H7 (cell line): ENCODE measurements at places on chromosomes 2 and 18. TPM values are rescaled to one million over a fixed set of nuclear protein-coding genes. Genes with fewer than 3 reads are reported as not detected.

Gene ZSWIM2
- total RNA-seq = not detected in 2 replicates

Gene ACVR1C
- 0.14 and 1.0 TPM in 2 replicates for total RNA-seq

Gene PCARE
- not detected in 2 replicates for total RNA-seq

Gene KLF7
- 19.9 and 21.6 TPM in 2 replicates for total RNA-seq

Gene UGT1A4
- 0.07 TPM in 1 of 2 replicates, not detected in the other for total RNA-seq

Gene EMX1
- total RNA-seq = 0.28 and 1.6 TPM in 2 replicates

Gene TAF1B
- 27.9 and 33.2 TPM in 2 replicates for total RNA-seq

Gene UPP2
- total RNA-seq = not detected in 2 replicates

Gene SLC4A5
- total RNA-seq = 0.90 and 1.1 TPM in 2 replicates

Gene PTH2R
- 0.03 and 0.15 TPM in 2 replicates for total RNA-seq

Gene MC5R
- 0.37 TPM in 1 of 2 replicates, not detected in the other for total RNA-seq

Gene PPP4R3B
- 23.5 and 26.8 TPM in 2 replicates for total RNA-seq

Gene DCAF17
- total RNA-seq = 15.1 and 22.9 TPM in 2 replicates

Gene ATIC
- 36.6 and 41.0 TPM in 2 replicates for total RNA-seq

Gene NPAS2
- total RNA-seq = 0.26 and 0.42 TPM in 2 replicates

Gene CCDC74A
- 12.5 and 20.7 TPM in 2 replicates for total RNA-seq

Gene UGT1A10
- total RNA-seq = not detected in 2 replicates

Gene C1QL2
- total RNA-seq = 0.28 and 0.59 TPM in 2 replicates

Gene CD302
- total RNA-seq = 0.33 and 1.2 TPM in 2 replicates

Gene PPP1R1C
- total RNA-seq = 0.89 and 1.3 TPM in 2 replicates

Gene CREG2
- 0.03 and 0.15 TPM in 2 replicates for total RNA-seq

Gene WDR35
- total RNA-seq = 12.4 and 15.4 TPM in 2 replicates

Gene ZNF516
- total RNA-seq = 41.8 and 53.9 TPM in 2 replicates

Gene CSRNP3
- 3.0 and 4.3 TPM in 2 replicates for total RNA-seq

Gene CROCC2
- total RNA-seq = 0.38 TPM in 1 of 2 replicates, not detected in the other

Gene SLC16A14
- total RNA-seq = 1.3 and 2.1 TPM in 2 replicates

Gene RUFY4
- not detected in 2 replicates for total RNA-seq

Gene ICOS
- total RNA-seq = not detected in 2 replicates

Gene NR4A2
- 0.37 and 0.45 TPM in 2 replicates for total RNA-seq

Gene KCNJ3
- 0.07 and 0.28 TPM in 2 replicates for total RNA-seq

Gene GPR45
- total RNA-seq = 0.15 TPM in 1 of 2 replicates, not detected in the other

Gene ANKRD30B
- total RNA-seq = not detected in 2 replicates

Gene MSTN
- total RNA-seq = not detected in 2 replicates

Gene WNT10A
- total RNA-seq = 0.33 TPM in 1 of 2 replicates, not detected in the other

Gene LIPG
- total RNA-seq = 5.5 and 7.2 TPM in 2 replicates
